Myocyte (in vitro differentiated cells): ENCODE measurements at places on chromosomes 2 and 18.

DNA sequence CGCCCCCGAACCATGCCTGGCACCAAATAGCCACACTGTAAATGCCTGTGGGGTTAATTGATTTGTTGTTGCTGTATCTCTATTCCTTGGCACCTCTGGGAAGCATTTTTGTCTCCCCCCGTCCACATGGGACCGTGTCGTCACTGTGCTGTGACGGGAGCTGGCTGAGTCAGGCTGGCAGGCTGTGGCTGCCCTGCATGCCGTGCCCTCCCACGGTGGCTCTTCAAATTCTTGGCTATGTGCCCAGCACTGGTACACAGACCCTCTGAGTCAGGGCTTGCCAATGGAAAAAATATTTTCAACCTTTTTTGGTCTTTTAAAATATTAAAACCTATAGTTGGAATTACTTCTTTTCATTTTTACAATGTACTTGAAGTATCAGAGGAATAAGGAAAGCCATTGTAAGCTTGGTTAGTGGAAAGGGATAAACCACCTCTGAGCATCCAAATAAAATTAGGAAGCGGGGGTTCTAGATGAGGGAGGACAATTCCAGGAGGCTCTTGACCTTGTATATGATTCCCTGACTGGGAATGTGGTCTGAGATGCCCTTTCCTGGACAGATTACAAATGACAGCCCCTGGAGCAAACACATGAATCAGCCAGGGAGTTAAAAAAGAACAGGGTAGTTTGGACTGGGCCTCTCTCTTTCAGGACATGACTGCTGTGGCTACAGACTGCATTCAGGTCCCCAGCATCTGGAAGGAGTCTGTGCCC lies 59.4 kb downstream of the DGKD start:
- DNase-seq = peak; percentile 97

DNA sequence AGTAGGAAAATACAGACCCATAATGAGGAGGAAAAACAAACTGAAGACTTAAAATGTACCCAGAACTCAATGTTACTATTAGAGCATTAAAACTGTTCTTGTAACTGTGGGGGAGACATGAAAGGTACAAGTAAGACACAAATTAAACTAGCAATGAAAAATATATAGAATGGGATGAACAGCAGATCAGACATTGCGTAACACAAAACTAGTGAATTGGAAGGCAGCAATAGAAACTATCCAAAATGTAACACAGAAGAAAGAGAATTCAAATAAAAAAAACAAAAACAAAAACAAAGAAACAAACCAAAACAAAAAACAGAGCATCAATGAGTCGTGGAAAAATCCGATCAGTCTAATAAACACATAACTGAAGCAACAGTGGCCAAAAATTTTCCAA lies 127.1 kb upstream of the CNGA3 start:
- DNase-seq = no peak

DNA sequence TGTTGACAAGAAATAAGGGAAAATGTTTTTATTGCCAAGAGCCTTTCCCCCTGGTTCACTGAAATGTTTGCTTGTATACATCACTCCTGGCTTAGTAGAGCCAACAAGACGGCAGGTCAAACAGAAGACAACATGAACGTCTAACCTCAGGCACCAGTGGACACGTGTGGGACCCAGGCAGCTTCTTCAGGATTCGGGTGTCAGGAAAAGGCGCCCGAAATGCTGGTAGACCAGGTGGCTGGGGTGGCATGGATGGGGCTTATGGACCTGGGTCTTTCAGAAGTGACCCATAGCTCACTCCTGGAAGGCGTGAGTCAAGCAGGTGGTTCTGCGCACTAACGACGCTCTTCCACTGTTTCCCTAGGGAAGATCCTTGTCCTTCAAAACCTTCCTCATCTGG lies 23.3 kb upstream of the NFATC1 start:
- DNase-seq = no peak

DNA sequence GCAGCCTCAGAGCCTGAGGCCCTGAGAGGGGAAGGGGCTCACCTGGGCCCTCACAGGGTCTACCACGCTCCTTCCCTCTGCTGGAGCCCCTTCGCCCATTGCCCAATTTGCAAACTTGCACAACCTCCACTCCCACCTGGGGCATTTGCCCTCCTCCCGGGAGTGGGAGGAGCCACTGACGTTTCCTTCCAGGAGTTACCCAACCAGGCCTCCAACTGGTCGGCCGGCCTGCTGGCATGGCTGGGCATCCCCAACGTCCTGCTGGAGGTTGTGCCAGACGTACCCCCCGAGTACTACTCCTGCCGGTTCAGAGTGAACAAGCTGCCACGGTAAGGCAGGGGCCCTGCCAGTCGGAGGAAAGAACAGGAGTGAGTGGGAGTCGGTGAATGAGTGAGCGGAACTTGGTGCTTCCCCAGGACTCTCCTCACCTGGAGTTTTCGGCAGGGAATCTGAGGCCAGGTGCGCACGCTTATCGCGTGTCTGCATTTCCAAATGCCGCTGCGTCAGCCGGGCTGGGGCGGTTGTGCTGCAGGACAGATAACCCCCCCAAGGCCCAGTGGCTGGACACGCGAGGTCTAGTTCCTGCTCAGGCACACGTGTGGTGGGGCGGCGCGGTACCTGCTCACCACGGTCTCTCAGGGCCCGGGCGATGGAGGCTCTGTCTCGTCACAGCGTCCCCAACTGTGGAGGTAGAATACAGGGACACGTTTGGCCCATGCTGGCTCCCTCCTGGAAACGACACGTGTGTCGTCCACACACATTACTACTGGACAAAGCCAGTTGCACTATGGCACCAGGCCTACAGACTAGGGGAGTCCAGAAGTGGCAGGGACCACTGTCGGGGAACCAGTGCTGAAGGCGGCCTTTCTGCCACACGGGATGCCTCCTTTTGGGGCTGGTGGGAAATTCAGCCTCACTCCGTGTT lies 11.7 kb downstream of the ANO7 start:
- no peak for DNase-seq

GRCh38 chr2:99974682-99975375 lies 167.6 kb downstream of the AFF3 start:
- no peak for DNase-seq

DNA sequence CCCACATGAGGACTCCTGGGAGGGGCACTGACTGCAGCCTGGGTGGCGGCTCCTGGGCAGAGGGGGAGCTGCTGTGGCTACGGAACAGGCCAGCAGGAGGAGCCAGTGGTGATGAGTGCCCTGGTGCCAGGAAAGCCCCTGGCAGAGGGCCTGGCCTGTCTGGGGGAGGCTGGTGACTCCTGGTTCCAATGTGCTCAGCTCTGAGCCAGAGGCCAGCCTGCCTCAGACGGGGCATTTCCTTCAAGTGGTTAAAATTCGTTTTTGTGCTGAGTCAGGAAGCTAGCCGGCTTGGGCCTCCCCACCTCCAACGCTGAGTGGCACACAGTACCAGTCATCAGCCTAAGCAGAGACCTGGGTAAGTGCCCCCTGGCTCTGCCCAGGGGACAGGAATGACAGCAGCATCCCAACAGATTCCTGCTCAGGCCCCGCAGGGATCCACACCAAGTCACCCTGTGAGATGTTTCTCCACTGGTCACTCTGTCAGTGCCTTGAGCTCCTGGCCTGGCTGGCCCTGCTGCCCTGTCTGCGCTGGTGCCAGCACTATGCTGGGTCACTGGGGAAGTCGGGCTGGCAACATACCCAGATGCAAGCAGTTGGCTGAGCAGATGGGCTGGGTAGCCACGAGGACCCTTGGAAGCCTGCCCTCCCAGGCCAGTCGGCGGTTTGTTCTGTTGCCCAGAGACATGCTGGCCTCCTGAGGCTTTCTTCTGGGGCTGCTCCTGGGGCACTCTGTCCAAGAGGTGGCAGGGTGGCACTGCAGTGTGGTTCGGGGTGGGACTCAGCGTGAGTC lies 7.1 kb upstream of the KLF11 start:
- DNase-seq = peak; percentile 96

DNA sequence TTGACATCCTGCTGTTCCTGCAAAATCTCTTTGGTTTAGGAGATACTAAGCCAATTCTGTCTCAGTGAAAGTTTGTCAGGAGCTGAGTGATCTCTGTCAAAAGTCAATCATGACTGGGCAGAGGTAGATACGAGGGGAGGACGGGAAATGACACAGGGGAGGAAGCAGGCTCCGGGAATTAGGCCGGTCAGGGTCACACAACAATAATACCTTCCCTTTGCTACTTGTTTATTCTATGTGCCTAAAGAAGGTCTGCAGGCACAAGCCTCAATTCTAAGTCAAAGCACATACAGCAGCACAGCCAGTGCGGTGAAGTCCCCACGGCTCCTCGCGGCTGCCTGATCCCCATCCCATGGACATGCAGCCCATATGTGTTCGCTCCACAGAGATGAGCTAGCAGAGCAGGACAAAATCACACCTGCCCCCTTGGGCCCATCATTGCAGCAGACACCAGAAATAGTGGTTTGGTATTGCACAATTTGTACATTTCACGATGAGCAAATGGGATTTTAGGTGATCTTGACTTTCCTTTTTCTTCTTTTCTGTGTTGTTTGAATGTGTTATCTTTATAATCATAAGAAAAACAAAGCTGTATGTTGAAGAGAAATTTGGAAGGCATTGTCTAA lies 141.4 kb downstream of the VAPA start:
- DNase-seq = no peak

GRCh38 chr2:176934869-176935415 lies 277.7 kb upstream of the HNRNPA3 start:
- no peak for DNase-seq

DNA sequence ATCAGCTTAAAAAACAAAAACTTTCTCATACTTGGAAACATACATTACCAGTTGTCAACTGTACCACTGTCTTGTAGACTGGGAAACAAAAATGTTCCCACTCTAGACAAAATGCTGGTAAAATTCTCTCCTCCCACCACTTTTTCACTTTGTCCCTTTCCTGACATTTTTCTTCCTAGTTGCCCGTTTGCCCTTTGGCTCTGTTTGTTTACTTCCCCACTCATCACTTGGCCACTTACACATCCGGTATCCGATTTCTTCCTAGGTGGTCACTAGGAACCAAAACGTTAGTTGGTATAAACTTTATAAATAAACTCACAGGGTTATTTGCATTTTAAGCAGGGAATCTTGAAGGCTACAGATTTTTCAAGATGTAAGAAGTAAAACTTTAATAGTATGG lies 84.9 kb downstream of the METTL4 start:
- DNase-seq = peak; percentile 13

GRCh38 chr2:1091895-1092585 lies 141.4 kb downstream of the SNTG2 start:
- no peak for DNase-seq

DNA sequence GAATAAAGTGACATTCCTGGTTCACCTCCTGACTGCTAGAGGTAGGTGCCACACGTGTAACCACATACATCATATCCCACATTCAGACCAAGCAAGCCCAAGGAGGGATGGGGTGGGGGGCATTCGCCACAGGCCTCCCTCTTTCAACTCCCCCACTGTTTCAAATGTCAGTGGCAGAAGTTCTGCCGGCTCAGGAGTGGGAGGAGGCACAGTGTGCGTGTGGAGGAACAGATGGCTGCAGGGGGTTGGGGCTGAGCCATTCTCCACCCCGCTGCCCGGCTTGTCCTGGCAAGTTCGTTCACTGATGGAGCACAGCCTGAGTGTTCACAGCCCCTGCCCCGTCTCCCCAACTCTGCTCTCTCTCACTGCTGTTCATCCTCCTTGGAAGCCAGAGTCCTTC lies 75.4 kb upstream of the TANC1 start:
- peak; percentile 64 for DNase-seq

GRCh38 chr2:39020383-39020782 lies 100.5 kb downstream of the SOS1 start:
- peak; percentile 24 for DNase-seq

GRCh38 chr18:75264195-75264594 lies 53.6 kb downstream of the TSHZ1 start:
- no peak for DNase-seq

- no peak for DNase-seq
Measured at GRCh38 chr18:52387175-52387574, 47.2 kb downstream of the DCC start.

GRCh38 chr2:85785871-85786270 lies 32.1 kb downstream of the ATOH8 start:
- no peak for DNase-seq

- no peak for DNase-seq
Measured at GRCh38 chr2:37326866-37327634, 2.4 kb upstream of the PRKD3 start.

DNA sequence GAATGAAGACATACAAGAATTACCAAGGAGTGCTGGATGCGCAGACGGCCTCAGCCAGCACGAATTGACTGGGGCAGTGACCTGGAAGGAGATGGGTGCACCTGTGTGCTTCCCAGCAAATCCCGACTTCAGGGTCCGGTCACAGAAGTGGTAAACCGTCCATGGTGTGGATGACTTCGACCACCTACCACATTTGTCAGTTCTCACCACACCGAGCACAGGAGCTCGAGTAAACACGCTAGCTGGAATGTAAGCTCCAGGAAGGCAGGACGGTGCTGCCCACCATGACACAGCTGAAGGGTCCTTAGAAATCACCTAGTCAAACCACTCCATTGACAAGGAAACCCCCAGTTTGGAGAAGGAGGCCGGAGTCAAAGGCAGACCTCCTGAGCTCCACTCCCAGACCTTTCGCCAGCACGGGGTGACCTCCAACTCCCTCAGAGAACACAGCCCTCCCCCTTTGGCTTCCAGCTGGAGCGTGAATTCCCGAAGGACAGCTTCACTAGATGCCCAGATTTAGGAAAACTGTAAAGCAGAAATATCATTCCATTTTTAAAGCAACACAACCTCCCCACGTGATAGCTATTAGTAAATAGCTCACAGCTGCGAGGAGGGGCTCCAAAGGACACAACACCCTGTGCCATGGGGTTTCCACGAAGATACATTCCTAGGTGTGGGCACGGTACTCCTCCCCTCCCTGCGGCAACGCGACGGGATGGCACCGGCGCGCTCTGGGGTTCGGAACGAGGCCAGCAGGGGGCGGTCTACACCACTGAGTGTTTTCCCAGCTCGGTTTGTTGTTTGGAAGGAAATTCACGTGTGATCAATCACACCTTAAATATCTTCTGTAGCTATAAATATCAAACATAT lies 34.1 kb upstream of the GNAL start:
- peak; percentile 48 for DNase-seq

- no peak for DNase-seq
Measured at GRCh38 chr2:160667811-160668210, 174.2 kb upstream of the RBMS1 start.

- DNase-seq = no peak
Measured at GRCh38 chr2:3464401-3465005, 54.8 kb downstream of the ADI1 start.

DNA sequence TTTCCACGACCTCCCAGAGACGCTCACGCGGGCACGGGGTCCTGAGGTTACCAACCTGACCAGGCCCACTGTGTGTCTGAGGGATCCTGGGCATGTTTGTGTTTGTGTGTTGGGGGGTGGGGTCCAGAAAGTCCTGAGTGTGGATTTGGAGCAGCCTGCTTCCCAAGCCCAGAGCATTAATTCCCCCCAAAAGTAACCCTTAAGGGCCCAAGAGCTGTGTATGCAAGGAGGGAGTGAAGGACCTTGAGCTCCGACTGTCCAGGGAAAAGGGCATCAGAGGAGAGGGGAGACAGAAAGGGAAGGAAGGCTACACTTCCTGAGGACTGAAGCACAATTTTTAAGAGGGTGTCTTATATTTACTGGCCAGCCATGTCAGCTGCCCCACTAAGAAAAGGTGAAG lies 5.2 kb upstream of the SIX3 start:
- DNase-seq = no peak
